Substantia nigra (tissue), 51 donors: ENCODE measurements at places on chromosomes 13 and 19.

DNA sequence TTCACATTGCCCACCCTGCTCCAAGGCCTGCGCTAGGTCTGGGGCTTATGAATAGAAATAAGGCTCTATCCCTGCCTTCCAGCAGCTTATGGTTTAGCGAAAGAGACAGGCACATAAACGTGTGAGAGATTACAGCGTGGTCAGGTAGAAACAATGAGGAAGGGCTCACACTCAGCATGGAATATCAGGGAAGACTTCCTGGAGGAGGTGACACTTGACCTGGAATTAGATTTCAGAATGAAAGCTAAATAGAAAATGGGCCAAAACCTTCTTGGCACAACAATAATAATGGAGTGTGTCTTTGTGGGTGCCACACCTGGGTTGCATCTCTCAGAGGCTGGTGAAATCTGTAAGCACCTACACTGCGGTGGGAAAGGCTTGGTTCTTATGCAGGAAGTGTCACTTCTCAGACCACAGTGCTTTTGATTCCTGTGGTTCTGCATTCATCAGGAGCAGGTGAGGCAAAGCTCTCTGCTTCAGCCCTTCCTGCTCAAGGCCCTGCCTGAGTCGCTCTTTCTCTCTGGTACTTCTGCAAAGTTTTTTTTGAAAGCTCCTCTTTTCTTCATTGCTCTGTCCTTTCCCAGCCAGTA, 430.3 kb downstream of the ZNF536 start:
- no peak for DNase-seq

DNA sequence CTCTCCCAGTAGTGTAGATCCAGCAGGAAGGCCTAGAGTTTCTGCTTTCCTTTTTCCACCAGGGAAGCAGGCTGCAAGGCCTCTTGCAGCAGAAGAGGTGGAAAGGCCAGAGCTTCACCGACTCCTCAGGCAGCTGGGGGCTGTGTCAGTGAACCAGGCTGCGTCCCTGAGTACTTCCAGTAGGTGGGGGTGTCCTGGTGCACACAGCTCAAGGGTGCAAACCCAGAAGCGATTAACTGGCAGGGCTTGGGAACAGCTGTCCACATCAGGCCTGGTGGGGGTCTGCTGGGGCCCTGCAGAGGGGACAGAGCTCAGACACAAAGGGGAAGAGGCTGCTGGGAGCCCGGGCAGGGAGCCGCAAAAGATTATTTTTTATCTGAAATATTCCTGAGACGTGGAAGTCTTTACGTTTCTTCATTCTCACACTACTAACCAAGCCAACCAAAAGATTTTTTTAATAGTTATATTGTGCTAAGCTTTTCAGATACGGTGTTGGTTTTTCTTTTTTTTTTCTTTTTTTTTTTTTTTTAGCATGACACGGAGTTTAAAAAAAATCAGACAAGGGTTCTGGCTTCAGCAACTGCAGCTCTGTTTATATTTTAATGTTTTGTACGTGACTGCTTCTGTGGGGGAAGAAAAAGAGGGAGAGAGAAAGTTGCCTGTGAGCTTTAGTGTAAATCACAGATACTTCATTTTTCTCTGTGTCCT, 11.0 kb downstream of the TSHZ3 start:
- no peak for DNase-seq

DNA sequence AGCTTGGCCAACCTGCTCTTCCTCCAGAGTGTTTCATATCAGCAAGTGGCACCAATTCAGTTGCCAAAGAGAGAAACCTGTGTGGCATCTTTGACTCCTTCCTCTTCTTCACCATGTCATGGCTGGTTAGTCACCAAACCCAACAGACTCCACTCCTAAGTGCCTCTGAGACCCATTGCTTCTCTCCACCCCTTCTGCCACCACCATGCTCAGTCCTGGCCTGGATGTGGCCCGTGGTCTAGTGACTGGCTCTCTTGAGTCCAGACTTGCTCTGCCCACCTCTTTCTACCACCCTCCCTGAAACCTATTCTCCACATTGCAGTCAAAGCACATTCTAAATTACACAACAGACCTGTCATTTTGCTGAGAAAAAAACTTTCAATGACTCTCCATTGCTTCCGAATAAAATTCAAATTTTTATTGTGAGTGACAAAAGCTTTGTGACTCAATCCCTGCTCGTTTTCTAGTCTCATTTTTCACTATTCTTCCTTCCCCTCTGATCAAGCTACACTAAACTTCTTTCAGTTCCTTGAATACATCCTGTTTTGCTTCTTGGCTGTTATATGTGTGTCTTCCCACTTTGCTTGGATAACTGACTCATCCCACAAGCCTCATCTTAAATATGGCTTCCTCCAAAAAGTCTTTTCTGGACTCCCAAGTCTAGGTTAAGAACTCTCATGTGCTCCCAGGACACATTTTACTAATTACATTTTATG, 12.0 kb upstream of the TNFSF11 start:
- DNase-seq, result no peak

GRCh38 chr19:49818649-49819370, 721 bp downstream of the MED25 start:
- no peak for DNase-seq

GRCh38 chr19:5943045-5943444, 29.0 kb downstream of the CAPS start:
- no peak for DNase-seq

DNA sequence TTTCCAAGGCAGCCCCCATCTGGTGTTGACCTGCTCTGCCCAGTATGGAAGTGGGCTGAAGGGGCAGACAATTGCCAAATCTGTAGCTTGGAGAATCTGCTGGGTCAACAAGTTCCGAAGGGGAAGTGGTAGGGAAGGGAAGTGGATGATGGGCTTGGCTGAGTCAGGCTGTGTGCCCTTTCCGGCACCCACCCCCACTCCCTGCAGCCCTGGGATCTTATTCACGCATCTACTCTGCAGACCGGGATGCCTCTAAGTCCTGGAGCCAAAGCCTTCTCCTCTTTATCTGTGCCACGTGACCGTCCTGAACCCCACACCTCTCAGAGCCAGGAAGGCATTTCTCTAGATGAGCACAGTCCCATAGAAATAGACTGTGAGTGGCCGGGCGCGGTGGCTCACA, 7.5 kb upstream of the C5AR2 start:
- peak; percentile 44 for DNase-seq

DNA sequence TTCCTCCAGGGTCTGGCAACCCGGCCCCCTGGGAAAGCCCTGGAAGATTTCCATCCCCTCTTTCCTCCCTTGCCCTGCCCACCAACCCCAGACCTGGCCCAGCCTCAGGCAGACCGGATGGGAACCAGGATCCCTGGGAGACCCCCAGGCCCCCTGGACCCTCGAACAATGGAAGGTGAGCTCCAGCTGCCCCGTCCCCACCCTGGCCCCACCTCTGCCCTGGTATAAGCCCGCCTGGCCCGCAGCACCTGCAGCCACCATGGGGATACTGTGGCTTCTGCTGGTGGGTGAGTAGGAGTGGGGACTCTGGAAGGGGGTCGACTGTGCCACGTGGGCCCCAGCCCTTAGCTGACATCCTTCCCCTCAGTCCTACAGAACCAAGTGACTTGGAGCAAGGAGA, 32.4 kb downstream of the HPN start:
- no peak for DNase-seq

DNA sequence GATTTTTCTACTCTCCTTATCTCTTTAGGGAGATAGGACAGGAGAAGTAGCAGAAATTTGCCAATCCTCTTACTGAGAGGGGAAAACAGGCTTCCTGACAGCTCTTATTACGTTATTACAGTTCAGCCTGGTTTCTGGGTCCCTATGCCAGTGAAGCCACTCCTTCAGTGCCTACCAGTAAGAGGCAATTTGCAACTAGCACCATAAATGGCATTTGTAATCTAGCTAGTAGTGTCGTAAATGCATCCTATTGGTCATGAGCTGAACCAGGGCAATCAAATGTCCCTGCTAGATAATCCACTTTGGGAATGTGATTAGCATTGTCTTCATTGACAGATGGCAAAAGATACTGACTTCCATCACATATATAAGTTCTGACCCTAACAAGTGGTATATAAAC, 428.8 kb downstream of the DCT start:
- DNase-seq, result no peak

- no peak for DNase-seq
Measured at GRCh38 chr19:12838886-12839756, 806 bp downstream of the MAST1 start.

GRCh38 chr19:58218899-58219298, 9.8 kb upstream of the ZNF544 start:
- DNase-seq, result no peak

- DNase-seq, result no peak
Measured at GRCh38 chr13:43648733-43649132, 138.0 kb downstream of the ENOX1 start.
